ENCODE measurements at places on chromosomes 12 and 14.

DNA sequence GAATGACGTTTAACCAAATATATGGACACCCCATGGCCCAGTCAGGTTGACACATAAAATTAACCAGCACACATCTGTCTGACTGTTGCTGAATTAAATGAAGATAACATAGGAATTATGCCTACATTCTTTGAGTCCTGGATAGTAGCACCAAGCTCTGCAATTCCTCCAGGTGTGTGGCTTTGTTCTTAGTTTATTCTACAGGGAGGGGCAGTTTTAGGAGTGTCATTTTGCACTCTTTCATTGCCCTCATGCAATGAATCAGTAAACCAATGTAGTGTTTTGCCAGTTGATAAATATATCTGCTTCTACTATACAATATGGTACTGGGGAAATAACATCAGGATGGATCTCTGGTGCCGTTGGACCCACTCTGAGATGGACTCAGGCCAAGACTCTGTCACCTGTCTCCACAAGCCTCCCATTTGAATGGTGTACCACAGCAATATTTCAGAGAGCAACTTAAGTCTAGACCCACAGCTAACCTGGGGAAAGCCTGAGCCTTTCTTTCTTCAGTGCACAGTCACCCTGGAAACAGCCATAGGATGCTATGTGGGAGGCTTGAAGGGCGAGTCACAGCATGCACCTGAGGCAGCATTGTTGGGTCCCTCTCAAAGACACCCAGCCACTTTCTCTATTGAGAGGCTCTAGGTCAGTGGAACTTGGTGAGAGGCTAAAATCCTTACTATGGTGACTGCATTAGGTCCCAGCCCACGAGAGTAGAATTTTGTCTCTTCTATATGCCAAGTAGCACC lies 73.2 kb downstream of the ANO4 start:
- no peak for DNase-seq

DNA sequence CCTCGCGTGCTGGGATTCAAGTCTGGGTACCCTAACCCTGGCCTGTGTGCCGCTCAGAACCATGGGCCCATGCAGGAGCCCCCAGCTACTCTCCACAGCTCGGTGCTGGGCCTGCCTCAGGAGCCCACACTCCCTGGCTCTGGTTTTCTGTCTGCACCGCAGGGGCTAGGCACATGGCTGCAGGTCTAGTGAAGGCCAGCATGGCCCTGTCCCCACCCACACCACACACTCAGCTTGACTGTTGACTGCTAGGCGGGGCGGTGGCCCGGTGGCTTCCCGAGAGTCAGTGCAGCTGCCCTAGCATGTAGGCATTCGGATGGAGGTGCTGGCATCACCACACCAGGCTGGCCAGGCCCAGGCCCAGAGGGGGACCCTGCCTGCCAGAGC lies 7.9 kb downstream of the INF2 start:
- DNase-seq = no peak

- DNase-seq = no peak
Observed at GRCh38 chr14:63933711-63934110, 80.9 kb downstream of the SYNE2 start.

DNA sequence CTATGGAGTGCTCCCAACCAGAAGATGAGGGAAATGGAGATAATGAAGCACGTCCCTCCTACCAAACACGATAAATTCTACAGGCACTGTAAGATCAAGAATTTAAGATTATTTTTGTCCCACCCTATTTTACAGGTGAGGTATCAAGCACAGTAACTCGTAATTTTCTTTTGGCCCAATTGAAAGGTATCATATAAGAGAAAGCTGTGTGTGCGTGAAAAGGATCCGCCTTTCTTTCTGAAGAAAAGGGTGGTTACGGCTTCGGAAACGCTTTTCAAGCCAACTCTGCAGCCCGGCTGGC lies 733 bp upstream of the KLHDC2 start:
- no peak for DNase-seq

- no peak for DNase-seq
Observed at GRCh38 chr12:2288875-2289274, 236.1 kb downstream of the CACNA1C start.

- DNase-seq = no peak
Observed at GRCh38 chr14:77786148-77786547, 13.8 kb upstream of the ADCK1 start.

GRCh38 chr12:72133497-72134055 lies 138.6 kb upstream of the TRHDE start:
- no peak for DNase-seq

DNA sequence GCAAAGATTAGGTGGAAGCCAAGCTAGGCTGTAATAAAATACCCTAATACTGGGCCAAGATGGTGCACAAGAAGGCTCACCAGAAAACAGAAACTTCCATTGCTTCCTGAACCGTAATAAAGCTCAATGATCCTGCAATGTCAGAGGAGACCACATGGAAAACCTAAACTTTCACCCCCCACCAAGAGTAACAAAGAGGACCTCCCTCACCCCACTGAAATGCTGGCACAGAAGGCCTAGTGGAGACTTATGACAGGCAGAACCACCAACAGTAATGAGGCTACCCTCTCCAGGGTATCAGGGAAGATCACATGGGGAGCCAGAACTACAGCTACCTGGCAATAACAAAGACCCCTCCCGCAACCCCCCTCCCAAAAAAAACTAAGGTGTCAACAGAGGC lies 43.1 kb downstream of the CEP83 start:
- DNase-seq = no peak

DNA sequence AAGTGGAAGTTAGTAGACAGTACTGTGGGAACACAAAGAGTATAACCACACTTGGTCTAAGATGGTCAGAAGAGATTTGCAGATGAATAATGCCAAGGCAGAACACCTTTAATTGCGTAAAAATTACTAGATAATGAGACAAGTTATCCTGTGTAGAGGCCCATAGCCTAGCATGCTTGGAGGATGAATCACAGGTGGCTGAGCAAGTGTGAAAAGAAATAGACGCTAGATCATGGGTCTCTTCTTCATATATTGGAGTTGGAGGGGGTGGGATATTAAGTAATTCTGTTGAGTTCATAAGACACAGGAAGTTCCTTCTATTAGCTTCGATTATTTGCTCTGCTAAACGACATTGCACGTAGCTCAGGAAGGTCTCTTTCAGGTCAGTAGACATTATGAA lies 454.3 kb upstream of the LMO3 start:
- DNase-seq = no peak

GRCh38 chr12:121452340-121452984 lies 52.5 kb downstream of the RNF34 start:
- DNase-seq = no peak

GRCh38 chr14:61460718-61461611 lies 139.6 kb downstream of the PRKCH start:
- no peak for DNase-seq

GRCh38 chr12:130764475-130765185 lies 48.5 kb upstream of the RIMBP2 start:
- peak; percentile 68 for DNase-seq

GRCh38 chr12:40793471-40793870 lies 101.2 kb downstream of the CNTN1 start:
- DNase-seq = no peak

- DNase-seq = no peak
Observed at GRCh38 chr12:102812344-102812743, 104.7 kb downstream of the PAH start.

DNA sequence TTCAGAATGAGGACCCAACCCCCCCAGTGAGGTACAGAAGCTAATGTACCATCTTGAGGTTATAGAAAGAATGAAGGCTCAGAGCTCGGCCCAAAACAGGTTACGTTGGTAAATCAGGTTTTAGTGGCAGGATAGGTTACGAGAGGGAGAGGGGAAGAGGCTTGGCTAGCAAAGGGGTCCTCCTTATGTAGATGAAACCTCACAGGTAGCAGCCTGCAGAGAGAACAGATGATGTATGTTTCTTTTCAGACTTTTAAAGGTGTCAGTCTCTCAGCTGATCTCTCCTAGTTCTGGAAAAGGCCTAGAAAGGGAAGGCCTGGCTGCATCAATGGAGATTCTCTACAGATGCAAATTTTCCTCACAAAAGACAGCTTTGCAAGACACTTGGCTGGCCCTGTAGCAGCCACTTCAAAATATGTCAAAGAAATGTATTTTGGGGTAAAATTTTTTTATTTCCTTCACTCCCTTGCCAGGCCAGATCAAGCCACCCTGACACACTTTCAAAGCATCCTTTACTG lies 71.7 kb upstream of the CPSF6 start:
- no peak for DNase-seq

DNA sequence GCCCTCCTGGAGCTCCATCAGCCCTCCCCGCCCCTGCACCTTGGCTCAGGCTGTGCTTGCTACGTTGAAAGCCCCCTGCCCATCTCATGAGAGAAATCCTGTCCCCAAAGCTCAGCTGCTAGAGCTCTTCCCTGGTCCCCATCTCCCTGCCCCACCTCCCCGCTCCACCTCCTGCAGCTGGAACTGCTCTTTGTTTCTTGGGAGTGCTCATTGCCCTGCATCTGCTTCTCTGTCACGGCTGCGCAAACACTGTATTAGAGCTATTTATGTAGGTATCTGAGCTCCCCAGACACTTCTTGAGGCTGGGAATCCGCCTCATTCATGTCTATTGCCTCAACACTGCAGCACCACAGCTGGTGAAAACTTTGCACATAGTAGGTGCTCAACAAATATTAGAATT lies 32.8 kb upstream of the PRIMA1 start:
- no peak for DNase-seq

- no peak for DNase-seq
Observed at GRCh38 chr12:112194601-112195247, 69.4 kb downstream of the TRAFD1 start.

DNA sequence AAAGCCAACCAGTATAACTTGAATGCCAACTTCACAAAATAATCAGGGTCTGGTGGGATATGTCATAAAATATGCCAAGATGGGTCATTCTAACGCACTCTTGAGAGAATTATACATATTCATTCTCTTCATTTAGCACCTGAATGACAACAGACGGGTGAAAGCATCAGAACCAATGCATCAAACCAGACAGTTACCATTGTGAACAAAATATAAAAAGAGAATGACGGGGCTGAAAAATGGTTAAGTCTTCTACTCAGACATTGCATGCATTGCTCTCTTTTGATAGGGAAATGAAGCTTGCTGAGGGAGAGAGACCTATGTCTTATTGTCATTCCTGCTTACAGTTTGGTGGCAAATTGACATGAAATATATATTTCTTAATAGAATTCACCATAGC lies 702.1 kb downstream of the NOVA1 start:
- no peak for DNase-seq

DNA sequence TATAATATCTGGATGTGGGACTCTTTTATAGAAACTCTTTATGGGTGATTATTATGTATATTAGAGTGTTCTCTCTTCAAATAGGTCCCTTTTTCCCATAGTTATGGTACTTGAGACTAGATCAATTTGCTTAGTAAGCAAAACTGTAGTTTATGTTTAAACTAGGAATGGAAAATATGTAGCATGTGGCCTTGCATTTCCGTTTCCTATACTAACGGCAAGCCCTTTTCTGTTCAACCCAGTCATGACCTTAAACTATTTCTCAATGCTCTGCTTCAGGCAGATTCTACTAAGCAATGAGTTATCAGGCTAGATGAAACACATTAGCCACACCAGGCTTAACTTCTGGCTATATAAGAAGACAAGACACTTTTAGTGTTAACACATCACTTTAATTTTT lies 84.6 kb downstream of the OTOGL start:
- DNase-seq = no peak

DNA sequence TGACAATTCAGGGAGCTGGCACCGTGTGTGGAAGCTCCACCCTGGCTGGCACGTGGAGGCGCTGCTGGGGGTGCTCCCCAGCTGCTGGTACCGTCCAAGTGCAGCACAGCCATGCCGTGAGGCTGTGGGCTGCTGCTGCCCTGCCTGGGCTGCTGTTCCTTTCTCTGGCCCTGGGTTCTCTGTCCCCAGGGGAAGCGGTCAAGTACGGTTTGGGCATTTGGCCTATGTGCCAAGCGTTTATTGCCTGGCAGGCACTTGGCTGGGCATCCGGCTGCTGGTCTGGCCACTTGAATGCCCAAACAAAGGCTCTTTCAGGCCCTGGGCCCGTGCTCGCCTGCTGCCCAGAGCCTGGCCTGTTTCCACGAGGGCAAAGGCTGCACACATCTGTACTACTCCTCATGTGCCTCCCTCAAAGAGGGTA lies 39.6 kb downstream of the RHOF start:
- no peak for DNase-seq

DNA sequence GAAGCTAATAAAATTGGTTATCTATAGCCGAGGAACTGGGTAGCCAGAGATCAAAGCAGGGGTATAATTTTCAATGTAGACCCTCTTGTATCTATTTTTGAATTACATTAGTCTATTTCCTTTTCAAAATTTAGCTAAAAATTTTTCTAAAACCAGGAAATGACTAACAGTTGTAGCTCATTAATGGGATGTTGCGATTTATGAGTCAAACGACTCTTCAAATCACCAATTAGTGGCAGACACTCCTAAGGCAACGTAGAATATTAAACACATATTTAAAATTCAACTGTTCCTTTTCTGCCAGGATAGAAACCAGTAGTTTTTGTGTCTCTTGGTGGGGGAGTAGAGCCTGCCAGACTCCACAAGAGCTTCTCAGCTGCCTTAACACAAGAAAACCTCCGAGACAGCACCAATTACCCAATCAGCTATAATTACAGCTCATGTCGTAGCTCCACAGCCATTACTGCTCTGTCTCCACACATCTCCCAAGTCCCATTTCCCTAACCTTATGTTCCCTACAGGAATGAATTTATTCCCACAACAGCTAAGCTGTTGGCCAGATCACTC lies 26.9 kb downstream of the GCN1 start:
- no peak for DNase-seq

DNA sequence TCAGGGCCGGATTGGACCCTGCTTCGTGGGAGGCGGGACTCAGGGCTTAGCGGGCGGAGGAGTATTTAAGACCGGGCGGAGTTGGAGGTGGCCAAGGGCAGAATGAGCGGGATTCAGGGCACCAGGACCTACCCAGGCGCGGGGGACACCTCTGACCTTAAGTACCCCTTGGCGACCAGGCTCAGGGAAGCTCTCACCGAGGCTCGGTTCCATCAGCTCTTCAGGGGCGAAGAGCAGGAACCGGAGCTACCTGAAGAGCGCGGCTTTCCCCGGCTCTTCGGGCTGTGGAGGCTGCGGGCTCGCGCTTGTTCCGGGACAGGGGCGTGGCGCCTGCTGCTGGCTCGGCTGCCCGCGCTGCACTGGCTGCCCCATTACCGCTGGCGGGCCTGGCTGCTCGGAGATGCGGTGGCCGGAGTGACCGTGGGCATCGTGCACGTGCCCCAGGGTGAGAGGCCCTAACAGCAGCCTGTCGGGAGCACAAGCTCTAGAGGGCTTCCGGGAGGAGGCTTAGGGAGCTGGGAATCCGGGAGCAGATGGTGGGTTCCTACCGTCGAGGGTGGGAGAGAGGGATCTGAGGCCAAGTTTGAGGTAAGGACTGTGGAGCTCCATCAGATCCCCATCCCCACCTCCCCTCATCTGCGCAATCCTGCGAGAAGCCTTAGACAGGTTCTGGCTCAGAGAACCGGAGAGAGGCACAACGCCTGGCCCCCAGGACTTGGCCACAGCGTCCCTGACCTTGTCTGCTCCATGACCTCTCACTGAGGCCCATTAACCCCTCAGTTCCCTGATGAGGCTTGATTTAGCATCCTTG lies 8.4 kb downstream of the ARHGEF25 start:
- no peak for DNase-seq
